WERI-Rb-1 (cell line): ENCODE measurements at places on chromosomes 4 and X.

GRCh38 chr4:176545872-176546271 is 226.1 kb downstream of the SPCS3 start:
- DNase-seq: no peak

DNA sequence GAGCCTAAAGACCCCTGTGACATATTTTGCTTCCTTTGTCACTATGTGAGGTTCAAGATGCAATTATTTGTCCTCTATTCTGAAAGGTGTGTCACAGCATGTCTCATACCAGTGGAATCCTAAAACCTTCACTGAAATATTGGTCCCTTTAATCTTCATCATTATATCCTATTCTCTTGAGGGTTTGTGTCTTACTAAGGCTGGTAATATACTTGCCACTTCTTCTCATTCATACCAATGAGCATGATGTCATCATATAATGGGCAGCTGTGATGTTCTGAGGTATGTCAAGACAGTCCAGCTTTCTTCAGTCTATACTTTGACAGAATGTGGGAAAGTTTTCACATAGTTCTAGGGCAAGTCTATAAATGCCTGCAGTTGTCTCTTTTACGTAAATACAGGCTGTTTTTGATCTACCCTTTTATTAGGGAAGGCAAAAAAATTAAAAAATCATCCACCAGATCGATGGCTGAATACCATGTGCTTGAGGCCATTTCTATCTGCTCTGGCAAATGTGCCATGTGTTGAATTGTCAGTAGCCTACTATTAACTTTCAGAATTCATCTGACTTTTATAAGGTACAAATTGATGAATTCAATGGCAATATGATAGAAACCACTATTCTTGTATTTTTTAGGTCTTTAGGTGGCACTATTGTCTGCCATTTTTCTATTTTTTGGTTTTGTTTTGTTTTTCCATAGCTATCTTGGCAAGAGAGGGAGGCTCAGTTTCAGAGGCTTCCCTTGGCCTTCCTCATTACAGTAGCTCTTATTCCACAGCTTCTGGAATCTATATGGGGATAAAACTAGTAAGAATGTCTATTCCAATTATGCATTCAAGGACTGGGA is 209.0 kb downstream of the PPARGC1A start:
- DNase-seq: no peak

- no peak for DNase-seq
Observed at GRCh38 chrX:55582447-55582846, 40.8 kb upstream of the FOXR2 start.

DNA sequence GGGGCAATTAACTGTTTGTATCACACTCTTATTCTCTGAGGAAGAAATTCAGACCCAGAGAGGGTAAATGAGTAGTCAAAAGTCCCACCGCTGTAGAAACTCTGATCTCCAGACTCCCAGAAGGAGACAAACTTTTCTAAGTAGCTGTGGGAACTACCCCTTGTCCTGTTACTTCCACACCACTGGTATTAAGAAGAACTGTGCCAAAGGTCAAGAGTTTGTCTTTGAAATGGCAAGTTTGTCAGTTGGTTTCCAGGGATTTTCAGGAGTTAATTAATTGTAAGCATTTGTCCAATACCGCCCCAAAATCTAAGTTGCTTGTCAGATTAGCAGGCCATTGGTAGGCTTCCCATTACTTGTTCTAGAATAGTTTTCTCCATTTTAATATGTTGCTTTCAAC is 85.7 kb downstream of the GC start:
- DNase-seq: no peak

DNA sequence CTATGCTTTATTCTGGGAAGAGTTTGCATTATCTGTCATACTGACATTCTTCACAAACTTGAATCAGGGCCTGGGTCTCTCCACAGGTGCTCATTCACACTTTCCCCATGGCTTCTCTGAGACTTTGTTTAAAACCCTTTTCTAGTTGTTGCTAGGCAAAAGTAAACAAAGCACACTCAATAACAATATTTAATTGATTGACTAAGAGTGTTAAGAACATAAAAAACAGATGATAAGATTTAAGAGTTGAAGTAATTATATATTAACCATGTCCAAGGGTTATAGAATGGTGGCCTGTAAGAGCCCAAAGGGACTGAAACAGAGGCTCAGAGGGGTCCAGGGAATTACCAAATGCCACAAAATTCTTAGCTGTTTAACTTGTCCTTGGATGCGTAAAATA is 7.1 kb downstream of the MAOA start:
- DNase-seq: no peak

GRCh38 chr4:184428787-184429186 is 45.6 kb downstream of the IRF2 start:
- DNase-seq: no peak

GRCh38 chr4:28558895-28559294 is 1698.3 kb downstream of the STIM2 start:
- DNase-seq: peak; percentile 15

DNA sequence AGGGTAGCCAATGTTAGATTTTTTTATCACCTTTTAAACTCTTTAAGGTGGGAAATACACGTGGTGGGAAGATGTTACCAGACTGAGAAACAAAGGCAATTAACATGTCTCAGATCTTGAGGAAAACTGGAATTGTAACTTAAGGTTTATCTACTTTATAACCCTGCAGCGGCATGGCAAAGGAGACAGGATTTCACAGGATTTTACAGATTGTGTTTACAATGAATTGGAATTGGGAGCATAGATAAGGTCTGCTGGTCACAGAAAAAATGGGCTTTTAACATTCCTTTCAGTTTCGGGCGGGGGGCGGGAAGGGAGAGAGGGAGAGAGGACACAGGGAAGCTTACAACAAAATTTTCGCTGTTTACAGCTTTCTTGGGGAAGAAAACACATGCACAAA is 467.5 kb upstream of the CT83 start:
- no peak for DNase-seq

GRCh38 chrX:71532078-71532752 is 689 bp upstream of the OGT start:
- no peak for DNase-seq

DNA sequence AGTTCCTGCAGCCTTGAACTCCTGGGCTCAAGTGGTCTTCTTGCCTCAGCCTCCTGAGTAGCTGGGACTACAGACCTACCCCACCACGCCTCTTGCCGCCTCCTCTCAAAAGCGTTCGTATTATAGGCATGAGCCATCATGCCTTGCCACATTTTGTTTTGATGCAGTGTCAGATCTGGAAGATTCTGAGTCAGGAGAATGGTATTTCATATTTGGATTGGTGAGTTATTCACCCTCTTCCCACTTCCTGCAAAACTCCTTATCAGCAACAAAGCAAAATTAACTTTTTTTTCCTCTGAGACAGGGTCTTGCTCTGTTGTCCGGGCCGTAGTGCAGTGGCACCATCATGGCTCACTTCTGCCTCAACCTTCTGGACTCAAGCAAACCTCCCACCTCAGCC is 29.6 kb downstream of the REST start:
- DNase-seq: no peak

DNA sequence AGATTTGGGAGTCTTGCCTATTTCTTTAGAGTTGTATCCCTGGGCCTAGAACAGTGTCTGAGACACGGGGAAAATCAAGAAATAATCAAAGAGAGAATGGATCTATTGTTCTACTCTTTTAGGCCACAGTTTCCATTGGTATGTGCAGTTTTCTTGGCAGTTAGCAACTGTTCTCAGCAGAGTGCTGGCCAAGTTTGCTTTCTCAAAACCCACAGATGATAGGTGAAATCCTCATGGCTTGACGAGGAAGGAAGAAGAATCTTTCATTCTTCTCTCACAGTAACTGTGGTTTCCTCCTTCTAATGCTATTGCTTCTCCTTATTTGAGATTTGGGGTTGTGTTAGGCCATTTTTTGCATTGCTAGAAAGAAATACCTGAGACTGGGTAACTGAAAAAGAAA is 42.2 kb downstream of the AGA start:
- DNase-seq: no peak

- no peak for DNase-seq
Observed at GRCh38 chr4:1731180-1731579, 9.9 kb downstream of the TACC3 start.

DNA sequence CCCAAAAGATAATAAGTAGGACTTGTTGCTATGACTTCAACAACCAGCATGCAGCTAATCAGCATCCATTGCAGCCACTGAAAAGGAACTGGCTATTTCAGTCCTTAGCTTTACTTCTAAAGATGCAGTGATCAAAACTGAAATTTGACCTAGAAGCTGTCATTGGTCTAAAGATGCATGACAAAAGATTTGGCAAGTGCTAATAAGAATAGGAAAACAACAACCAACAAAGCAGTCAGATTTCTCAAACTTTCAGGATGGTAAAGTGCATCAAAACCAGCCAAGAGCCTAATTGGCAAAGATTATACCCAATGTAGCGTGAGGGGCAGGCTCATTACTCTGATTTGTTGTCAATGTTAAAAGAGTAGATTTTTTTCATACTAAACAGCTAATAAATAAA is 77.1 kb upstream of the WDR17 start:
- DNase-seq: no peak

DNA sequence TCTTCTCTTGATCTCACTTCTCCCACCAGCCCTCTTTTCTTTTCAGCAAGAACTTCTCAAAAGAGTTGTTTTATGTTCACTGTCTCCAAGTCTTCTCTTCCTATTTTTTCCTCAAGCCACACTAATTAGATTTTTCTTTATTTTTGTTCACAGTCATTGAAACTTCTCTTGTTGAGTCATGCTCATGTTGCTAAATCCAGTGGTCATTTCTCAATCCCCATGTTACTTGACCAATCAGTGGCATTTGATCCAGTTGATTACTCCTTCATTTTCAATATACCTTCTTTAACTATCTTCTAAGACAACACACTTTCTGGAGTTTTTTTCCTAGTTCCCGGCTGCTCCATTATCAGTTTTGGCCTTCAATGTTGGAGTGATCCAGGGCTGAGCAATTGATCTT is 103.1 kb upstream of the LSM6 start:
- no peak for DNase-seq

DNA sequence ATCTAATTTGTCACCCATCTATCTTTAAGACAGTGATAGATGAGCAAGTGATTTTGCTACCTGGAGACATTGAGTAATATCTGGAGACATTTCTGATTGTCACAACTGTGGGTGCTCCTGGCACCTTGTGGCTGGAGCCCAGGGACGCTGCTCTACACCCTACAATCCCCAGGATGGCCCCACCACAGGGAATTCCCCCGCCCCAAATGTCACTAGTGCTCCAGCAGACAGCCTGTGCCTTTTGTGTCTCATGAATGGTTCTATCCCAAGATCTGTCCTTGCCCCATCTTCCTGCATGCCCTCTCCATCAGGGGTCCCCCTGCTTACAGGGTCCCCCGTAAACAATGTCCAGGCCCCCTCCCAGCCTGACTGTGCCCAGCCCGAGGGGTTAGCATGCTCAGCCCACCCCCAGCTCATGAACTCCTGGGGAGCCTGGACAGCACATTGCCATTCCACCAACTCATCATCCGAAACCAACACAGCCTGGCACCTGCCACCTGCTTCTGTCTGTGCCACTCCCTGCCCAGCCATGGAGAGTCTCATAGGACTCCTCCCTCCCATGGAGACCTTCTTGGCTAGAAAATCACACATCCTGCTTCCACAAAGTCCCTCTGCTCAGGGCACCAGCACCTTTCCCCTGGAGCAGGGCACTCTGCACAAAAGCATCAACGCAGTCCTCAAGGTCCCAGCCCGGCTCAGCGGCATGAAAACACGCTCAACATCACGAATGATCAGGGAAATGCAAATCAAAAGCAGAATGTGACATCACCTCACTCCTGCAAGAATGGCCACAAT is 5.7 kb downstream of the P2RY8 start:
- DNase-seq: no peak

DNA sequence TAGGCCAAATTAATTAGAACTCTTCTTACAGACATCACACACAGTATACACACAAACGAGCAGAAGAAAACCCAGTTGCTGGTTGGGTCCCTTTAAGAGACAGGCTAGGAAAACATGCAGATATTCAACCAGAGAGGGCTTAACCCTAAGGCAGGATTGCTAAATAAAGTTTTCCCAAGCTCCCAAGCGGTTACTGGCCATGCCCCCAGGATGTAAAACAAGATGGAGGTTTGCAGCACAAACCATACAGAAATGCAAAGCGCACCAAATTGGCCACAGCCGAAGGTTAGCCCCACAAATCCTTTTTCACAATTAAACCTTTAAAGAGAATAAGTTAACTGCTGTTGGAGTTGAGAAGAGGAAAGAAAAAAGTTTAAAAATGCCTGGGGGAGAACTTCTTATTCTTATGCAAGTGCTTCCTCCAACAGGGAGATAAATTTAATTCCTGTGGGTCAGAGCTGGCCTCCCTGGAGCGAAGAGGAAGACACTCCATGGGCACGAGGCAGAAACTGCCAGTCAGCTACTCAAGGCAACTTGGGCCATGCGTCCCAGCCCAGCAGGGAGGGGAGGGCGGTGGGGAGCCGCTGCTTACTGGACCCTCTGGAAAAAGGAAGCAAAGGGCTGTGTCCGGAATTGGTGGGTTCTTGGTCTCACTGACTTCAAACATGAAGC is 167.6 kb upstream of the ARSJ start:
- no peak for DNase-seq

DNA sequence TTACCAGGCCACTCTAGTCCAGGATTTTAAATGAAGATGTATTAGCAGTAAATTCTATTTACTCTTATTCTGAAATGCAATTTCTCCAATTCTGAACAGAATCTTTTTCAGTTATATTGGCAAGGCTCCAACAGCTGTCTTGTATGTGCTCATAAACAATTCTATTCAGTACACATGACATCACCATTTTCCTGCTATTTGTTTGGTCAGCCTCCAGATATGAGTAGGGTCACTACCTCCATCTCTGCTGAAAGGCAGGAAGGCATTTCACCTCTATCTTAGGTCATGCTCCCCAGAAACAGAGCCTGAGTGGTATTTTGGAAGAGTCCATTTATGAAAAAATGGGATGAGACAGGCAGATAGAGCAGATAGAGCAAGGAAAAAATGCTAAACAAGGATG is 151.1 kb upstream of the ADGRL3 start:
- no peak for DNase-seq

- DNase-seq: no peak
Observed at GRCh38 chr4:110617646-110618580, 5.0 kb downstream of the PITX2 start.

DNA sequence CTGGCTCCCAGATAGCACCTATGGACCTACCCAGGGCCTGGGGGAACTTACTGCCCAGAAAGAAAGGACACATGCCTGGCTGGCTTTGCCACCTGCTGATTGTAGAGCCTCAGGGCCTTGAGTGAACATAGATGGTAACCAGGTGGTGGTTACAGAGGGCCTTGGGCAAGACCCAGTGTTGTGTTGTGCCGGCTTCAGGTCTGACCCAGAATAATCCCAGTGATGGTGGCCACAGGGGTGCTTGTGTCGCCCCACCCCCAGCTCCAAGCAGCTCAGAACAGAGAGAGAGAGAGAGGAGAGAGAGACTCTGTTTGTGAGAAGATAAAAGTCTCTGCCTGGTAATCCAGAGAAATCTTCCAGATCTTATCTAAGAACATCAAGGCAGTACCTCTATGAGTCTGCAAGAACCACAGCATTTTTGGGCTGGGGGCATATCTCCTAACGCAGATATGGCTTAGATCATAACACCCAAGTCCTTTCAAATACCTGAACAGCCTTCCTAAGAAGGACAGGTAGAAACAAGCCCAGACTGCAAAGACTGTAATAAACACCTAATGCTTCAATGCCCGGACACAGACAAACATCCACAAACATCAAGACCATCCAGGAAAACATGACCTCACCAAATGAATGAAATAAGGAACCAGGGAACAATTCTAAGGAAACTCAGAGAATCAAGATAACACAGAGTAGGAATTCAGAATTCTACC is 16.3 kb upstream of the RP2 start:
- DNase-seq: no peak

GRCh38 chrX:148389629-148390028 is 110.8 kb upstream of the AFF2 start:
- no peak for DNase-seq

- DNase-seq: no peak
Observed at GRCh38 chrX:123871309-123871708, 11.5 kb downstream of the XIAP start.
